ENCODE measurements at places on chromosomes 1 and 21. TPM values are rescaled to one million over a fixed set of nuclear protein-coding genes. Genes with fewer than 3 reads are reported as not detected.

- H3K36me3 ChIP-seq, result no peaks in the 10 kb centered on the region
- H3K27ac ChIP-seq, result no peak overlapping the region
- no peak for DNase-seq
- H3K4me3 ChIP-seq, result no peak overlapping the region
Observed at GRCh38 chr1:186487163-186487562, 26.2 kb upstream of the PDC start.

ESRRG gene
- not detected for total RNA-seq

GRCh38 chr1:160818207-160818937, 22.4 kb downstream of the LY9 start:
- no peak overlapping the region for H3K27ac ChIP-seq
- H3K4me1 ChIP-seq, result peaks cover 40% of the 10 kb centered on the region
- peaks cover 20% of the 10 kb centered on the region for H3K36me3 ChIP-seq
- no peak overlapping the region for H3K4me3 ChIP-seq
- no peak for DNase-seq

GRCh38 chr1:8460784-8461183, 142.9 kb downstream of the SLC45A1 start:
- H3K4me3 ChIP-seq, result no peak overlapping the region
- DNase-seq, result no peak
- peaks cover 34% of the 10 kb centered on the region for H3K4me1 ChIP-seq
- H3K27ac ChIP-seq, result no peak overlapping the region

DNA sequence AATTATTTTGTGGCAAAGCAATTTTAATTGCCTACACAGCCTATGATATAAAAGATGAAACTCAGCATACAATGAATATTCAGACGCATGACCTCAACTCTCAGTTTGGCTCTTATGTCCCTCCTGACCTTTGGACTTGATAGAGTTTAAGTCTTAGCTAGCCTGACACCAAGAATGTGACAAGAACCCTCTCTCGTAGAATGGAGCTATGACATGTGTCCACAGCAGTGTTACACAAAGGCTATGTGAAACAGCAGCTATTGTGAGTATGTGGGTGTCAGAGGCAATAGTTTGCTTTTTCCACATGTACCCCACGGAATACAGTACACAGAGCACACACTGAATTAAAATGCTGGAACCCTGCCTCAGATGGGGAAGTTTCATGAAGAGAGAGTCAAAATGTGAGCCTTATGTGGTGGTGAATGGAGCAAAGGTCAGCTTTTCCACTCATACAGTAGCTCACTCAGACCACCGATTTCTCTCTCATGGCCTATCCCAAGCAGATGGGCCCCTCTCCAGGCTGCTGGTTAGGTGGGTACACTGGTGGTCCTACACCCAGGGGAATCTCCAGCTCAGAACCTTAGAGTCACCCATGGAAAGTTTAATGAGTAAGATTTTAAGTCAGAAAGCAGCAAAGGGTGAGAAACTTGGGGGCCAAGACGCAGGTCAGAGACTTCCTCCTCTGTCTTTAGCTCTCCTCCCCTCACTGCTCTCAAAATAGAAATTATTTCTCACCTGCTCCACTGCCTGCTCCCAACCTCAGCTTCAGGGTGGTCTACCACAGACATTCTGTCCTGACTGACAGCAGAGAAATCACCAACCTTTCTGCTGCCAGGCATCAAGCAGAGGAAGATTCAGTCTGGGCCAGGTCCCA, 10.1 kb upstream of the XCL2 start:
- H3K27ac ChIP-seq, result no peak overlapping the region
- no peaks in the 10 kb centered on the region for H3K36me3 ChIP-seq
- peaks cover 58% of the 10 kb centered on the region for H3K4me1 ChIP-seq
- H3K27me3 ChIP-seq, result no peaks in the 10 kb centered on the region
- no peak overlapping the region for H3K4me3 ChIP-seq

- H3K27me3 ChIP-seq, result no peaks in the 10 kb centered on the region
- peaks cover 12% of the 10 kb centered on the region for H3K36me3 ChIP-seq
- H3K4me1 ChIP-seq, result peaks cover 89% of the 10 kb centered on the region
- peak within 1 kb of the TSS; percentile 97 for H3K27ac ChIP-seq
- H3K4me3 ChIP-seq, result peak within 1 kb of the TSS; percentile 86
Observed at GRCh38 chr1:153540394-153541361, at the start of gene S100A5. TSS of gene S100A5 (minus strand) at chr1:153540934. CDS start at chr1:153540191, 743 bp downstream.

DNA sequence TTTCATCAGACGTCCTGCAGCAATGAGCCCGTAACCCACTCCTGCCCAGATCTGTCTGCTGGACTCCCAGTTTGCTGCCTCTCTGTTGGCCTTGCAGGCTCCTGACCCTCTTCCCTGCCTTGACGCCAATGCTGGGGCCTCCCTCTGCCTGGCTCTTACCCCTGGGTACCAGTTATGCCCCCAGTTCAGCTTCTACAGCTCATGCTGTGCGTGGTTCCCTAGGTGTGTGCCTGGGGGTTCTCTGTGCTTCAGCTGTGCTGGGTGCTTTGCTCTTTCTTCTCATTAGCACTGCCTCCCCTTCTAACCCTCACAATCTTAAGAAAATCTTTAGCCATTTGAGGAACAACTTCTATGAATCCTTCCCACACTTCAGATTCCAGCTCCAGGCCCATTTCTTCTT, 151.4 kb downstream of the ZSCAN20 start:
- no peak overlapping the region for H3K4me3 ChIP-seq
- no peaks in the 10 kb centered on the region for H3K4me1 ChIP-seq
- no peaks in the 10 kb centered on the region for H3K36me3 ChIP-seq
- no peak for DNase-seq

DNA sequence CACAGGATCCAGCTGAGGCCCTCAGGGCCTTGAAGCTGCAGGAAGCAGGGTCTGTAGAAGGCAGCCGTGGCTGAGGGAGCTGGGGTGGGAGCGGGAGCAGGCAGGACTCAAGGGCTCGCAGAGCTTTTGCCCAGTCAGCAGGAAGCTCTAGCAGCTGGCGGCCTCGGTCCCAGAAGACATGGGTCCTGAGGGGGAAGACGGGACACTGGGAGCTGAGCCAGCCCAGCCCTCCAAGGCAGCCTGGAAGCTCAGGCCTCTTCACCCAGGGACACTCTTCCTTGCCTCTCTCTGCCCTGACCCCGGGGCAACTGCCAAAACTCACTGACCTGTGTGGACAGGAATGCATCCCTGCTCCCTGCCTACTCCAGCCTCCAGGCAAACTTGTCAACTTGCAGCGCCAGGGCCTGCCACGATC, 8.9 kb downstream of the ADGRB2 start:
- no peaks in the 10 kb centered on the region for H3K36me3 ChIP-seq
- no peaks in the 10 kb centered on the region for H3K27me3 ChIP-seq
- H3K4me3 ChIP-seq, result no peak overlapping the region
- no peak for DNase-seq
- no peak overlapping the region for H3K27ac ChIP-seq
- H3K4me1 ChIP-seq, result peaks cover 23% of the 10 kb centered on the region

MFAP2 gene
- total RNA-seq, result not detected

GRCh38 chr1:185369786-185370185, 52.7 kb upstream of the IVNS1ABP start:
- H3K27me3 ChIP-seq, result no peaks in the 10 kb centered on the region
- peaks cover 13% of the 10 kb centered on the region for H3K4me1 ChIP-seq
- DNase-seq, result no peak
- H3K27ac ChIP-seq, result no peak overlapping the region
- H3K4me3 ChIP-seq, result no peak overlapping the region
- no peaks in the 10 kb centered on the region for H3K36me3 ChIP-seq

ATAD3C gene
- 0.49 TPM for total RNA-seq

C1orf210 gene
- total RNA-seq, result not detected

GRCh38 chr1:188825471-188825870, 1652.2 kb downstream of the BRINP3 start:
- H3K36me3 ChIP-seq, result no peaks in the 10 kb centered on the region
- no peak for DNase-seq
- H3K27me3 ChIP-seq, result no peaks in the 10 kb centered on the region
- H3K27ac ChIP-seq, result no peak overlapping the region
- H3K4me1 ChIP-seq, result no peaks in the 10 kb centered on the region

DNA sequence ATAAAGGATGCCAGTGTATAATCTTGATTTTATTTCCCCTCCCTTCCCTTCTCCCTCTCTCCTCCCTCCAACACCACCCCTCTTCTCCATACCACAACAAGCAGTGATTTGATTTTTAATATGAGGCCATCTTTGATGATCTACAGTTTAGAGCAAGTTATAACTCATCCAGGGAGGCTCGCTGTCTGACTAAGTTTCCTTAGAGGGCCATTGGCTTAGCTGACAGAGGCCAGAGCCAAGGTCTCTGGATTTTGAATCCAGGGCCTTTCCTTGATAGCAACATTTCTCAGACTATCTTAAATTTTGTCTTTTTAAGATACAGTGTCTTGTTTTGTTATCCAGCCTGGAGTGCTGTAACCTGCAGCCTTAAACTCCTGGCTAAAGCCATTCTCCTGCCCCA, 431.0 kb upstream of the USP24 start:
- no peak for DNase-seq
- H3K27me3 ChIP-seq, result no peaks in the 10 kb centered on the region
- H3K27ac ChIP-seq, result no peak overlapping the region
- no peaks in the 10 kb centered on the region for H3K36me3 ChIP-seq

NGF gene
- not detected for total RNA-seq

NCF2 gene
- total RNA-seq, result 0.91 TPM

IL19 gene
- total RNA-seq, result not detected

DNA sequence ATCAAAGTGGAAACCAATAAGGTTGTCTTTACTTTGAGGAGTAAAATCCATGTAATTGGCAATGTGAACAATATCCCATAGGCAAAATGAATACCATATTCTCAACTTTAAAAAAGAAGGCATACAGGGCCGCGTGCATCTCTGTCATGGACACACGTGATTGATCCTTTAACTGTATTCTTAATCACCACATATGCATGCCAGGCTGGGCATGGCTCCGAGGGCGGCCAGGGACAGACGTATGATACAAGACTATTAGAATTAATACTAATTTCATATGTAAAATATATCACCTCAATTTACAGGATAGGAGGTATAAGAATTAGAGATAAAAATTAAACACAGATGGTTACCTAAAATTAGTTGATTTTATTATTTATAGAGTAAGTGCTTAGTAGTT, 11.2 kb downstream of the RGS21 start:
- no peak overlapping the region for H3K27ac ChIP-seq
- no peaks in the 10 kb centered on the region for H3K27me3 ChIP-seq
- no peaks in the 10 kb centered on the region for H3K36me3 ChIP-seq
- no peak overlapping the region for H3K4me3 ChIP-seq

DNA sequence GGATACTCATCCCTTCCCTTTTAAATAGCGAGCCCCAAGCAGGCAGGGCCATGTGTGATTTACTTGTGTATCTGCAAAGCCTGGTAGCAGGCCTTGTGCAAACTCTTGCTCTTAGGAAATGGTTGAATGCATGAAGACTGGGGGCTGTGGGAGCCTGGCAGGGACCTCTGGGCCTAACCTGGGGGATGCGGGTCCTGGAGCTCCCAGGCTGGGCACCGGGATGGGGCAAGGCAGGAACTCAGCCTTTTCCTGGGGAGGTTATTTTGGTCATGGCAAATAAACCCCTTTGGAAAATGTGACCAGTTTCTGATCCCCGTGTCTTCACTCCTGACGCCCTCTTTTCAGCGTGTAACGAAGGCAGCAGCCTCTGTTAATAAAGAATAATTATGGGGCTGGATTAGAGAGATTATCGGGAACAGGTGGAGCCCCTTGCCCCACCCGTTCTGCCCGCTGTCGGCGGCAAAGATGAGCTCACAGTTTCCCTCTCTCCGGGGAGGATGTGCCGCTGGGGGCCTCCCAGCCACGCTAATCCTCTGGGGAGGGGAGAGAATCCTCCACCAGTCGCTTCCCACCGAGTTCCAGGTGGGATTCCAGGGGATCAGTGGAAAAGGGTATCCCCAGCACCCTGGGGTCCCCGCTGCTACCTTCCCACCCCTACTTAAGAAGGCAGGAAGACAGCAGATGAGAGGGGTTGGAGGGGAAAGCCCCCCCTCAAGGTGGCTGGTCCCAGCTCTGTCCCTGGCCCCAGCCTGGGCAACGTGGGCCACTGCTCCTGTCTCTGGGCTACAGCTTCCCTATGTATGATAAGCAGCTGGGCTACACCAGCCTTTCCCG, 69.7 kb upstream of the WNT4 start:
- H3K27ac ChIP-seq, result no peak overlapping the region
- H3K27me3 ChIP-seq, result peaks cover 33% of the 10 kb centered on the region
- no peaks in the 10 kb centered on the region for H3K36me3 ChIP-seq
- H3K4me1 ChIP-seq, result no peaks in the 10 kb centered on the region
- DNase-seq, result no peak
- no peak overlapping the region for H3K4me3 ChIP-seq

CFHR1 gene
- total RNA-seq, result not detected

AMY1A gene
- not detected for total RNA-seq

DNA sequence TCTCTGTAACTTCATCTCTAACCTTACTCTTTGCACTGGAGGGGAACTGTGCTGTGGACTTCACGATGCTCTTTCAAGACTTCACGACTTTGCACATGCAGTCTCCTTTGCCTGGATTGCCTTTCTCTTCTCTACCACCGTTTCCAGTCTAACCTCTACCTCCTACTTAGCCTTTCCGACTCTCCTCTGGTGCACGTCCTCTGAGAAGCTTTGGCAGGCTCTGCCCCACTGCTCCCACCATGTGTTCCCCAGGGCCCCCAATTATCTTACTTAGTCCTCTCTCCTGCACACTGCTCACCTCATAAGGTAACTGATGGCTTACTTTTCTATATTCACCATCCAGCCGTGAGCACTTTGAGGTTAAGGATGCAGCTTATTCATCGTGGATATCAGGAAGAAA, 101.7 kb upstream of the GJB5 start:
- no peaks in the 10 kb centered on the region for H3K4me1 ChIP-seq
- no peak overlapping the region for H3K4me3 ChIP-seq
- no peaks in the 10 kb centered on the region for H3K36me3 ChIP-seq
- H3K27me3 ChIP-seq, result peaks cover 18% of the 10 kb centered on the region
- no peak overlapping the region for H3K27ac ChIP-seq
- no peak for DNase-seq

TMEM200B gene
- not detected for total RNA-seq

DNA sequence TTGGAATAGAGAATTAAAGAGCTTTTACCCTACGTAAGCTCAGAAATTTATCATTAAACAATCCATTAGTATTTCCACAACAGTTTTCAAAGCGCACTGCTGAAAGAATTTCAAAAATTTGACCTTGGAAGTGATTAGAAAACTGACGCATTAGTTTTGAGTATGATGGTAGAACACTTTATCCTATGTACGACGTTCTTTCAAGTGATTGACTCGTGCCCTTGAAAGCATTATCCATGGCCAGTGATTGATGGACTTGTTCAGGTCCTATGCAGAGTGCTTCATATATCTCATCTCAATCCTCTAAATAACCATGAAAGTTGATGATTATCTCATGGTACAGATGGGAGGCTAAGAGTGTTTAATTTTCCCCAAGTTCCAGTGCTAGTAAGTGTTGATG, 697.2 kb downstream of the USP25 start:
- H3K27me3 ChIP-seq, result no peaks in the 10 kb centered on the region
- H3K36me3 ChIP-seq, result no peaks in the 10 kb centered on the region
- no peaks in the 10 kb centered on the region for H3K4me1 ChIP-seq
- no peak overlapping the region for H3K4me3 ChIP-seq

GRCh38 chr1:63874278-63874880, 100.6 kb downstream of the ROR1 start:
- H3K27ac ChIP-seq, result no peak overlapping the region
- H3K36me3 ChIP-seq, result no peaks in the 10 kb centered on the region
- DNase-seq, result no peak
- no peak overlapping the region for H3K4me3 ChIP-seq

GRCh38 chr21:43719748-43720538, 1.0 kb downstream of the PDXK start:
- H3K4me3 ChIP-seq, result peak overlapping the region; percentile 82
- H3K27ac ChIP-seq, result peak overlapping the region; percentile 22
- no peaks in the 10 kb centered on the region for H3K27me3 ChIP-seq
- H3K36me3 ChIP-seq, result peaks cover 5% of the 10 kb centered on the region

GRCh38 chr1:60483509-60483908, 409.9 kb upstream of the C1orf87 start:
- H3K36me3 ChIP-seq, result no peaks in the 10 kb centered on the region
- H3K27me3 ChIP-seq, result no peaks in the 10 kb centered on the region
- no peaks in the 10 kb centered on the region for H3K4me1 ChIP-seq
- no peak overlapping the region for H3K27ac ChIP-seq

Data from naive thymus-derived CD8-positive, alpha-beta T cell (primary cell).